Cortex of kidney (tissue), 1 donor: ENCODE measurements at places on chromosomes 7 and 10.

DNA sequence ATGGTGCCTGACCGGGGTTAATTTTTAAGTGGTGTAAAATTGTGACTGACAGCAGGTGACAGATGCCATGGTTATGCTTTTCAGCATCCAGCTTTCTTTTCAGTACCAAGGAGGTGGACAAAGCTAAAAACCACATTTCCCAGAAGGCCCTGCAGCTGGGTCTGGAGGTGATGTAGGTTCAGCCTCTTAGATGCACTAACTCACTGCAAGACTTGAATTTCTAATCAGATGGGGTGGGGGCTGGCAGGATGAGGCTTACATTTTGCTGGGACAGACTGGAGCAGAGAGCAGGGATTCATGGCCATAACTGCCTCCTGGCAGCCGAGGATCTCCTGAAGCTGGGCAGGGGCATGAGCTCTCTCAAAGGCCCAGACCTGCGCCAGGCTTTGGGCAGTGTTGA, 52.4 kb downstream of the PDIA4 start:
- DNase-seq = no peak

GRCh38 chr10:79243181-79244067, 103.8 kb upstream of the PPIF start:
- no peak for DNase-seq

- no peak for DNase-seq
Observed at GRCh38 chr7:151776446-151776845, 100.5 kb downstream of the PRKAG2 start.

- no peak for DNase-seq
Observed at GRCh38 chr10:96292971-96293920, 11.0 kb upstream of the DNTT start.

- DNase-seq = no peak
Observed at GRCh38 chr7:26612742-26613141, 251.6 kb downstream of the SKAP2 start.

- no peak for DNase-seq
Observed at GRCh38 chr7:8389593-8390261, 43.7 kb upstream of the NXPH1 start.

DNA sequence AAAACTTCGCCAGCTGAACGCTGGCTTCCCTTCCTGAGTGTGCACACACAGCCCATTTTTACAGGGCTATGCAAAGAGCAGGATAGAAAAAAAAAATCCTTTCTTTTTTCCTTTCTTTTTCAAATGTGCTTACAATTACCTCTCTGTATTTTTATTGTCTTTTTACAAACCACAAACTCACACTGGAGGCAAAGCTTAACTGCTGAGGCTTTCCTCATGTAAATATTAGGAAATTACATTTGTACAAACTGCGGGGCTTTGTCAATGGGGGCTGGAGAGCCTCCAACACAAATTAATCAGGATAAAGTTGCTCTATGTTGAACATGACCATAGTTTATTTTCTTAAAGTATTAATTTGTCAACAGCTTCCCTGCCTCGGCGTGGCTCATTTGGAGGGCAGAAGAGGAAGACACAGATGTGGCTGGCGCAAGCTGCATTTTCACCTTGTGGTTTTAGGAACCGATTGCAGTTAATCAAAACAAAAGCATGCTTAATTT, 411.7 kb upstream of the MKI67 start:
- no peak for DNase-seq

DNA sequence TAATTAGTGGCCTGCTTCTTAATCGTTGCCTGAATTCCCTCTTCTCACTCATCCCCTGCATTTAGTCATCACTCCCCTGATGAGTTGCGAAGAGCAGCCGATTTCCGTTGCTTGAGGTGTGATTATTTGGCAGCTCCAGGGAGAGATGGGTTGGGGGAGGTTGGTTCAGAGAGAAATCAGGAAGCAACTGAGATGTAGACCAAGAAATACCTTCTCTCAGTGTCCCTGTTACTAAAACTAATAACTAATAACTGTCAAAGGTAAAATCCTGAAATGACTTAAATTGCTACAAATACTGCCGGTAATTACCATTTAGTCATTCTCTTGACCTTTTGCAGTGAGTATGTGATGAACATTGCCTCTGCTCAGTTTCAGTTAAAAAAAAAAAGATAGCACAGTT, 76.9 kb downstream of the ELMO1 start:
- DNase-seq = no peak

DNA sequence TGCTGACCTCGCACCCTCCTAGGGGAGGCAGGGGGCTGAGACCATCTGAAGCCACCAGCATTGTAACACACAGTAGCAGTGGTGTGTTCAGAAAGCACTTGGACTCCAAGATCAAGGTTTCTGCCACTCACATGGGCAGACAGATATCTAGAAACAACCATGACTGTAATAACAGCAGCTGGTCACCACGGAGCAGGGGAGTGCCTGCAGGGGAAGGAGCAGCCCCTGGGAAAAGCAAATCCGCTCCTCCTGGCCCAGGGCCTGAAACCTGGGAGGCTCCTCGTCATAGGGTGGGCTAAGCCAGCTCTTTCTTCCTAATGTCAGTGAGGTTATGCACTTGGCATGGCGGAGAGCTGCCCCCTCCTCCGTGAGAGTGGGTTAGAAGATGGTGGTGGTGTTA, 118.4 kb upstream of the INSYN2A start:
- no peak for DNase-seq

- no peak for DNase-seq
Observed at GRCh38 chr7:157521752-157522151, 184.9 kb downstream of the DNAJB6 start.

DNA sequence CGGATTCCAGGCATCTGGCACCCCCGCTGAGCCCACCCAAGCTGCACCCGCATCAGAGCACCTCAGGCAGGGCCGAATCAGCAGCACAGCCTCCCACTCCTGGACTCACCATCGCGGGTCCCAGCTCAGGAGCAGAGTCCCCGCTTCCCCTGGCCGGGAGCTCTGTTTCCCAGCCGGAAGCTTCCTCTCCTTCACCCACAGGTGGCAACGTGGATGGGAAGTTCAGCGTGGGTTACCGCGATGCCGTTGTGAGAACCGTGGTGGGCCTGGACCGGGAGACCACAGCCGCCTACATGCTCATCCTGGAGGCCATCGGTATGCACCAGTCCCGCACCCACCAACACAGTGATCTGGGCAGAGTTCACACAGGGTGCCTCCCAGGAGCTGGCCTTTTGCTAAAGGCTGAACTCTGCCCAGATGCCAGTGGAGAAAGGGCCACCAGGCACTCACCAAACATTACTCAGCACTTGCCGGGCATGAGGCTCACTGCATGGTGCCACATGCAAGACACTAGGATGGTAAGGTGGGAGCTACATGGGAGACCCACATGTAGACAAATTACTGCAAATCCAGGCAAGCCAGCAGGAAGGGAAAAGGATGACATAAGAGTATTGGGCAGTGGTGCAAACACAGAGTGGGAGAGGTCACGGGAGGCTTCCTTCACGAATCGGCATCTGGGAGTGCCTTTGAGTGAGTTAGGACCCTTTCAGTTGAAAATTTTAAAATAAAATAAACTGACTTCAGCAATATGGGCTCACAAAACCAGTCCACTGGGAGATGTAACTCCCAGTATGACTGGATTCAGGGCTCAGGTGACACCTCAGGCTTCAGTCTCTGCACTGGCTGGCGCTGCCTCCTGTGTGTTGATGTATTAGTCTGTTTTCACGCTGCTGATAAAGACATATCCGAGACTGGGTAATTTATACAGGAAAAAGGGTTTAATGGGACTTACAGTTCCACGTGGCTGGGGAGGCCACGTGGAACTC, 10.4 kb downstream of the C10orf105 start:
- no peak for DNase-seq

GRCh38 chr7:27251652-27252590, 9.3 kb downstream of the EVX1 start:
- no peak for DNase-seq

DNA sequence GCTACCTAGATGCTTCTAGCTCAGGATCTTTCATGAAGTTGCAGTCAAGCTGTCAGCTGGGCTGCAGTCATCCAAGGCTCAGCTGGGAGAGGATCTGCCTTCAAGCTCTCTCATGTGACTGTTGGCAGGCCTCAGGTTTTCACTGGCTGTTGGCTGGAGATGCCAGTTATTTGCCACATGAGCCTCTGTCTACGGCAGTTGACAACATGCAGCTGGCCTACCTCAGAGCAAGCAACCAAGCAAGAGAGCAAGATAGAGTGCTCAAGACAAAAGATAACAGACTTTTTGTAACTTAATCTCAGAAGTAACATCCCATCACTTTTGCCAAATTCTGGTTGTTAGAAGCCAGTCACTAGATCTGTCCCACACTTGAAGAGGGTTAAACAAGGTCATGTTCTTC, 125.8 kb downstream of the TPST1 start:
- no peak for DNase-seq

GRCh38 chr7:18893156-18893555, 224.3 kb downstream of the TWIST1 start:
- no peak for DNase-seq

DNA sequence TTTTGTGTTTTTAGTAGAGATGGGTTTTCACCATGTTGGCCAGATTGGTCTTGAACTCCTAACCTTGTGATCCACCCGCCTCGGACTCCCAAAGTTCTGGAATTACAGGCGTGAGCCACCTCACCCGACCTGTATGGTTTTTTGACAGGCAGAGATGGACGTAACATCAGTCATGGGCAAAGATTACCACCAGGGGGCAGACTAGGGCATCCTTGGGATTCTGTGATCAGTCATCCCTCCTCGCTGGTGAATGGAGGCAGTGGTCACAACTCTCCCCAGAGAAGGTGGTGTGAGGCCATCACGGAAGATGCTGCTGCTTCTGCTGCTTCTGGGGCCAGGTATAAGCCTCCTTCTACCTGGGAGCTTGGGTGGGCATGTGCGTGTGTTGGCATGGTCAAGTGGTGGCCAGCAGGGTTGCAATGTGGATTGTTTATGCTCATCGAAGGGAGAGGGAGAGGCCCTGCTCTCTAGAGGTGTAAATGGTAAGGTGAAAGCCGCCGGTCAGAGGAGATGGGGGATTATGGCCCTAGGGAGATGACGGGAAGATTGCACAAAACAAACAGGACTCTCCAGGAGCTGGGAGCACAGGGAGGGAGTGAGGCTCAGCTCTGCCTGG, 122.7 kb upstream of the PRSS1 start:
- DNase-seq = no peak

GRCh38 chr7:13832346-13832745, 157.1 kb downstream of the ETV1 start:
- DNase-seq = no peak

- no peak for DNase-seq
Observed at GRCh38 chr10:75987616-75988015, 556.2 kb downstream of the LRMDA start.

- no peak for DNase-seq
Observed at GRCh38 chr10:109892931-109893330, 30.4 kb downstream of the XPNPEP1 start.

- no peak for DNase-seq
Observed at GRCh38 chr10:23200586-23200985, 8.5 kb downstream of the PTF1A start.

GRCh38 chr10:94451883-94452519, 49.7 kb downstream of the TBC1D12 start:
- no peak for DNase-seq

GRCh38 chr10:28930514-28931495, 253.5 kb downstream of the BAMBI start:
- no peak for DNase-seq

- DNase-seq = no peak
Observed at GRCh38 chr7:84247591-84247990, 53.0 kb upstream of the SEMA3A start.

DNA sequence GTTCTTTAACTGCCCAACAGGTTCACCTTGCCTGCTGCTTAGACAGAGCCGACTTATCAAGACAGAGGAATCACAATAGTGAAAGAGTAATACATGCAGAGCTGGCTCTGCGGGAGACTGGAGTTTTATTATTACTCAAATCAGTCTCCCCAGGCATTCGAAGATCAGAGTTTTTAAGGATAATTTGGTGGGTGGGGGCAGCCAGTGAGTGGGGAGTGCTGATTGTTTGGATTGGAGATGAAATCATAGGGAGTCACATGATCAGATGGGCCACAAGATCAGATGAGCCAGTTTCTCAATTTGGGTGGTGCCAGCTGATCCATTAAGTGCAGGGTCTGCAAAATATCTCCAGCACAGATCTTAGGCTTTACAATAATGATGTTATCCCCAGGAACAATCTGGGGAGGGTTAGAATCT, 131.3 kb downstream of the AKR1D1 start:
- DNase-seq = no peak

GRCh38 chr7:132155715-132156114, 420.6 kb downstream of the PLXNA4 start:
- DNase-seq = no peak

GRCh38 chr7:38280000-38280399, 6.6 kb upstream of the TARP start:
- no peak for DNase-seq

DNA sequence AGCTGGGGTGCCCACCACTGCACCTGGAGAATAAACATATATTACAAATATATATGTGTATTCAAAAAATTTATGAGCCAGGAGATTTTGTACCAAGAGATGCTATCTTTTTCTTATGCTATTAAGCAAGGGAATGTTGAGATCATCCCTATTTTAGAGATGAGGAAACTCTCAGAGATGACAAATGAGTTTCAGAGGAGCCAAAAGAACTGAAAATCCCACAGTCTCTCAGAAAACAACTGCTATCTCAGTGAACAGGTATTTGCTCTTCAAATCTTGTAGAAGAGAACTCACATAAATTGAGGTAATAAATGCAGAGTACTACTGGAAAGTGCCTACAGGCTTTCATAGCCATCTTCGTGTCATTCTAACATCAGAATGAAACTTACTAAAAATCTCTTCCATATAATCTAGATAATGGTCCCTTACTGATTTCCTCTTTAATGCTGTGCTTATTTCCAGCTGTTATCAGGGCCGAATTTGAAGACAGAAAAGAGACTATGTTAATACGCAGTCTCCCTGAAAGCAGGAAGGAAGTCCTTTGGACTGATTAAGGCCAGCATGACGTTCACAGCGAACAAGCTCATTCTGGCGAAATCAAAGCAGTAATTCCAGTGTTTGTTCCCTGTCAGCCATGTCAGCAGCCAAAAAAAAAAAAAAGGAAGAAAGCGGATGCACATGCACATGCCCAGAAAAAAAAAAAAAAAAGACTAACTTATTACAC, 29.4 kb upstream of the ANAPC16 start:
- no peak for DNase-seq

DNA sequence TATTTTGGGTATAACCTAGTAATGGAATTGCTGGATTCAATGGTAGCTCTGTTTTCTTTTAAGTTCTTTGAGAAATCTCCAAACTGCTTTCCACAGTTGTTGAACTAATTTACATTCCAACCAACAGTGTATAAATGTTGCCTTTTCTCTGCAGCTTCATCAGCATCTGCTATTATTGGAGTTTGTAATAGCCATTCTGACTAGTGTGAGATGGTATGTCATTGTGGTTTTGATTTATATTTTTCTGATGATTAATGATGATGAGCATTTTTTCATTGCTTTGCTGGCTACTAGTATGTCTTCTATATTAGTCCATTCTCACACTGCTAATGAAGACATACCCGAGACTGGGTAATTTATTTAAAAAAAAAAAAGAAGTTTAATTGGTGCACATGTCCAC, 248.6 kb upstream of the MAGI2 start:
- no peak for DNase-seq
